Stimulated activated CD8-positive, alpha-beta memory T cell treated with anti-CD3 and anti-CD28 coated beads, Interleukin-12 subunit alpha, Interleukin-12 subunit beta, amount 100 ng/mL, for 4 hours (primary cell): ENCODE measurements at places on chromosomes 4 and X.
A peak's percentile ranks its signal among the peaks of the same experiment; 100 is the strongest.

DNA sequence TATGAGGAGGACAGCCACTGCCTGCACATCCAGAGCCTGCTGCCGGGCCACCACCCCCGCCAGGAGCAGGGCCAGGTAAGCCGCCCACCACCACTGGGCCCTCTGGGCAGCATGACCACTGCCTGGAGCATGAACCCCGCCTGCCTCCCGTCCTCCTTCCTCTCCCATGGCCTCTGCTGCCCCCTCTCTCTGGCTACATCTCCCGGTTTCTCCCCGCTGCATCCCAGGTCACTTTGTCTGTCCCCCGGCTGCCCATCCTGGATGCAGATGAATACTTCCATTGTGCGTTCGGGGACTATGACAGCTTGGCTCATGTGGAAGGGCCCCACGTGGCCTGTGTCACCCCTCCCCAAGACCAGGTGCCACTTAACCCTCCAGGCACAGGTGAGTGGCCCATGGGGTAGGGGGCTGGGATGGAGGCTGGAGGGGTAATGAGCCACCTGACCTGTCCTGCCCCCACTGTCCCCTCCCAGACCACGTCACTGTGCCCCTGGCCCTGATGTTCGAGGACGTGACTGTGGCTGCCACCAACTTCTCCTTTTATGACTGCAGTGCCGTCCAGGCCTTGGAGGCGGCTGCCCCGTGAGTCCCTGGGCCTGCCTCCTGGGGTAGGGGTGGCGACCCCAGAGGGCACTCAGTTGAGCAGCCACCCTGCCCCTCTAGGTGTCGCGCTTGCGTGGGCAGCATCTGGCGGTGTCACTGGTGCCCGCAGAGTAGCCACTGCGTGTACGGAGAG lies 6.0 kb downstream of the PLXNB3 start:
- DNase-seq: no peak

GRCh38 chrX:30570505-30570904 lies 7.1 kb downstream of the TASL start:
- DNase-seq: no peak

- DNase-seq: peak; percentile 1
Measured at GRCh38 chrX:149286940-149287349, 218.2 kb downstream of the IDS start.

DNA sequence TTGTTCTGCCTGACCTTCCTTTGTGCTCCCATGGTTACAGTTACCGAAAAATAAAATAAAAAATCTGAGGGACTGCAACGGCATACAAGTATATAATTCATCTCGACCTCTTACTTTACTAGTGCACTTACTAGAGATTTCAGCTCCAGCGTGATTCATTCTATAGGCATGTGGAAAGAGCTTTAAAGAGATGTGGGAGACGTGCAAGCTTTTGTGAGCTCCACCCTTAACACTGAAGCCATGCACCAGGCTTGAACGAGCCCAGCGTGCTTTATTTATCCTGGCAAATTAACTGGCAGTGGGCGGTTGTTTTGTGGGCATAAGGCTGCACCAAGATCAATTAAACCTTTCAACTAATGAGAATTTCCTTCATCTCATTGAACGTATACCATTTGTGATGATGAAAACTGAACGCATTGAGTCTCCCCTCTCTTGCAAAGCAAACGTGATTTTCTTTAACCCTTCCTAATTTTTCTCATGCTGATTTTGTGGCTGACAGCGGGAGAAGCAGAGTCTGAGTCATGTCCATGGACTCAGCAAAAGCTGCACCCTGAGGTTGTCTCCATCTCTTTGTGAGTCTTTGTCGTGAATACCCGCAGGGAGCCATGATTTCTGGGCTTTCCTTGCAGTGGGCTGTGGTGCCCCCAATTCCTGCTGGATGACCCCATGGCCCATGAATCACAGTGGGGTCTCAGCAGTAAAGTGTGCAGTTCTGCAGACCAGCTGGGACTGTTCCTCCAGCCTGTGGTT lies 60.1 kb downstream of the MXRA5 start:
- no peak for DNase-seq

- DNase-seq: no peak
Measured at GRCh38 chr4:26330186-26330787, 9.5 kb downstream of the RBPJ start.

GRCh38 chrX:1076871-1077651 lies 135.4 kb downstream of the CRLF2 start:
- no peak for DNase-seq

DNA sequence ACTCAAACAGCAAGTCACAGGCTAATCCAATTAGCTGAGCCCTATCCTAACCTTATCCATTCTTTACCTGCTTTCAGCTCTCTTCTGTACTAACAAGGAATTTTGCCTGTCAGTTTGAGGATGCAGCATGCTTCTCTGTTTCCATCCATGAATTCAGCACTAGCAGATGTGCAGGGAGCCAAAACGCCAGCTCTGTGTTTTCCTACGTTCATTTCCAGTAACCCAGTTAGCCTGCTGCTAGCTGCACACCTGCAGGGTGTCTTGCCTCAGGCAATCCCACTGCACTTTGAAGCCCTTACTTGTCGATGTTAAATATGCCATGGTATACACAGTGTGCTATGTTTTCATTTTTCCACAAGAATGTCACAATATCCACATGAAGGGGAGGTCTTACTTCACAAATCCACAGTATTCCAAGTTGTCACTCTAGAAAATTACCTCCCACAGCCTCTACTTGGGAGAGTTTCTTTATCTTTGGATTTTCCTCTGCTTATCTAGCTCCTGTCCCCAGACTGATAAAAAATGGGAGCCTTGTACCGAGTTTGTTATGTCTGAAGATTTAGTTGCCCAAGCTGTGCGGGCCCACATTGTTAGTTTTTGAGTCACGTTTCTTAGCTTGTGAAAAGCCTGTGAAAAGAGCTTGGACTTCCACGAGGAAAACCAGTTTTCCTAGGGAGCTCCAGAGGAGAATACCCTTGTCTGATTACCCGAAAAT lies 127.6 kb upstream of the HHIP start:
- DNase-seq: no peak
